ENCODE measurements at places on chromosomes 2 and 18.

- DNase-seq = no peak
Observed at GRCh38 chr2:219122202-219122980, 38.2 kb downstream of the NHEJ1 start.

DNA sequence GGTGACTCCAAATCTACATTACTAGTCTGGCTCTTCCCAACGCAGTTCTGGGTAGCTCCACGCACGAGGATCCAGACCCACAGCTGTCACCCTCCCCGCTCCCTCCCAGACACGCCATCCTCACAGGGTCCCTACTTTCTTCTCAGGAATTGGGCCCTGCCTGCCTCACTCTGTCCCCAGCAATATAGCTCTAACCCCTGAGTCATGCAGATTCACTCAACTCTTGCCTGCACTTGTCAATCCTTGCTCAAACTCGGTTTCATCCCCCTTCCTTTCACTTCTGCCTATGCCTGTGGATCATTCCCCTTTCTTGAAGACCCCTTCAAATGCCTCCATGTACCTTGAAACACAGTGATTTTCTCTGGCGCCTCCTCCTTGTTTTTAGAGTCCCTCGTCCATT is 5.0 kb downstream of the ST8SIA5 start:
- no peak for DNase-seq

- DNase-seq = peak; percentile 62
Observed at GRCh38 chr2:70984576-70985282, 6.3 kb downstream of the ANKRD53 start.

- DNase-seq = no peak
Observed at GRCh38 chr2:216298719-216299495, 73.4 kb downstream of the MARCHF4 start.

- DNase-seq = peak; percentile 6
Observed at GRCh38 chr2:203811491-203812221, 55.9 kb upstream of the CTLA4 start.

- DNase-seq = no peak
Observed at GRCh38 chr2:191345788-191346187, 100.6 kb downstream of the MYO1B start.

DNA sequence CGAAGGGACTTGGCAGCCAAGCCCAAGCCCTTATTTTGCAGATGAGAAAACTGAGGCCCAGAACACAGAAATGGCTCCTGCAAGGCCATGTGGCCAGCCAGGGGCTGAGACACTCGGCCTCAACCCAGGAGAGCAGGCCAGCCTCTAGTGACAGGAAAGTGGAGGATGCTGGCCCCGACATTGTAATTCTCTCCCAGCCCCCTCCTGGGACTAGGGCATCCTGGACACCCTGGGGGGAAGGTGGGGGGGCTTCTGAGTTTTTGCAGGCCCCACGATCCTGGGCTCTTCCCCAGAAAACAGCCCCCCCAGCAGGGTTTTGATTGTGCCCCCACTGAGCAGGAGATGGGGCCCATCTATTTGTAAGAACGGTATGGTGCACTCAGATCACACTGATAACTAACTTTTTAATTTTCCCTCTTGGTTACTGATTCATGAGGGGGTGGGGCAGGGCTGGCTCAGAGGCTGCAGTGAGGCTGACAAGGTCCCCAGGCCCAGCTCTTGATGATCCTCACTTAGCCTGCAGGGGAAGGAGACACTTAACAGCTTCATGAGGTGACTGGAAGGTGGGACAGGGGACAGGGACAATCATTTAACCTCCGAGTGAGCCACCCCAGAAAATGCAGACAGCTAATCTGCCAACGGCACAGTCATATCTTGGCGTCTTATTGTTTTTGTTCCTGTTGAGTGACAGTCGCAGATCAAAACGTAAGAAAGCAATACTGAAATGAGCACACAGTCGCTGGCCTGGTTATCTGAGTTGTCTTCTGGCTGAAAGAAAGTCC is 18.9 kb downstream of the SMAD7 start:
- no peak for DNase-seq

GRCh38 chr2:132366421-132367180 is 50.0 kb upstream of the GPR39 start:
- DNase-seq = no peak

DNA sequence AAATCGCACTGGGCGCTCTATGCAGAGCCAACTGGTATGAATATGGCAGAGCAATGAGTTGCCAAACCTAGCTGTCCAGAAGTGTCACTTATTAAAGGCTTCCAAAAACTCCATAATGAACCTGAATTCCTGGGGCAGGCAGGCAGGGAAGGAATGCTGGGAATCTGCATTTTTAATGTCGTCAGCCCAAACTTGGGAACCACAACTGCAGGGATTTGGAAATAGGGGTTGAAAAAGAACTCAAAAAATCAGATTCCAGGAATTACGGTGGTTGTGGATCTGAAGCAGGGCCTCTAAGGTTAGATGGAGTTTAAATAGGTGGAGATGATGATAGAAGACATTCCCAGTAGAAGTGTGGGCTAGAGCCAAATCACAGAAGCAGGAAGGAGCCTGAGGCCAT is 15.0 kb downstream of the NCKAP5 start:
- no peak for DNase-seq

- DNase-seq = no peak
Observed at GRCh38 chr18:79379251-79379905, 16.4 kb upstream of the NFATC1 start.

- DNase-seq = no peak
Observed at GRCh38 chr2:231353469-231353868, 42.0 kb upstream of the B3GNT7 start.

- DNase-seq = no peak
Observed at GRCh38 chr2:151237422-151238025, 24.1 kb downstream of the RBM43 start.

- DNase-seq = no peak
Observed at GRCh38 chr2:1600191-1601066, 143.9 kb downstream of the PXDN start.

GRCh38 chr2:61978522-61978921 is 73.0 kb downstream of the COMMD1 start:
- peak; percentile 88 for DNase-seq

- peak; percentile 40 for DNase-seq
Observed at GRCh38 chr18:59631583-59632181, 65.5 kb downstream of the CCBE1 start.

DNA sequence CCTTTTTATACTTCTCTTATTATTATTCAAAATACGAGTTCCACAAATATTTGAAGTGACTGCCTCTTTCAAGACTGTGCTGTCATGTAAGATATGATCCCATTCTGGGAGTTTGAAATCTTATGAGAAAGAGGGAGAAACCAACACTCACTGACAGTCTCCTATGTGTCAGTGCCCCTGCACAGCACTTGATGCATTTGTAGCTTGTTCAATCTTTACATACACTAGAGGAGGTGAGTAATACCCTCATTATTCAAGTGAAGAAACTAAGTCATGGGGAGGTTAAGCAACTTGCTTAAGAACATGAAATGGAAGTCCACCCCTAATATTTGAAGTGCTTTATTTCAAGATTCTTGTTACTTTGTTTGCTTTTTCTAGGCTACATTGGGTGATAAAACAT is 459.5 kb upstream of the FANCL start:
- DNase-seq = no peak

- DNase-seq = no peak
Observed at GRCh38 chr2:1971124-1971523, 226.8 kb upstream of the PXDN start.

GRCh38 chr2:100246163-100247145 is 75.8 kb downstream of the LONRF2 start:
- peak; percentile 32 for DNase-seq

GRCh38 chr2:222613715-222614331 is 42.1 kb downstream of the FARSB start:
- peak; percentile 57 for DNase-seq

DNA sequence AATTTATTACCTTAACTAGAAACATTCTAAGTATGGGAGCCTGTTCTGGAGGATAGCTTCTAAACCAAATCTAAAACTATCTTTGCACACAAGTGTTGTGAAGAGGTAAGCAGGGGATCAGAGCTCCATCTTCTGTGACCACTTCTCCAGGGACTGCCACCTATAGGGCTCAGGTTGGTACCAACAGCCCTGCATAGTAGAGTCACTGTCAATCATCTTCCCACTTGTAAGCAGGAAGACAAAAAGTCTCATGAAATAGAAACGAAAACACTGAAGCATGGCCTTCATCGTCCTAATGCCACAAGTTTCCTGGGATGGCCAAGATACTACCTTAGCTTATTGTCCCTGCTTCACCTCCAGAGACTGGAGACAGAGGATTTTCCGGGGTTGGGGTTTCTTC is 43.8 kb downstream of the KANSL3 start:
- DNase-seq = no peak

GRCh38 chr2:238146884-238147544 is 8.5 kb downstream of the KLHL30 start:
- no peak for DNase-seq

GRCh38 chr2:161063157-161063945 is 96.9 kb upstream of the TANK start:
- peak; percentile 76 for DNase-seq

DNA sequence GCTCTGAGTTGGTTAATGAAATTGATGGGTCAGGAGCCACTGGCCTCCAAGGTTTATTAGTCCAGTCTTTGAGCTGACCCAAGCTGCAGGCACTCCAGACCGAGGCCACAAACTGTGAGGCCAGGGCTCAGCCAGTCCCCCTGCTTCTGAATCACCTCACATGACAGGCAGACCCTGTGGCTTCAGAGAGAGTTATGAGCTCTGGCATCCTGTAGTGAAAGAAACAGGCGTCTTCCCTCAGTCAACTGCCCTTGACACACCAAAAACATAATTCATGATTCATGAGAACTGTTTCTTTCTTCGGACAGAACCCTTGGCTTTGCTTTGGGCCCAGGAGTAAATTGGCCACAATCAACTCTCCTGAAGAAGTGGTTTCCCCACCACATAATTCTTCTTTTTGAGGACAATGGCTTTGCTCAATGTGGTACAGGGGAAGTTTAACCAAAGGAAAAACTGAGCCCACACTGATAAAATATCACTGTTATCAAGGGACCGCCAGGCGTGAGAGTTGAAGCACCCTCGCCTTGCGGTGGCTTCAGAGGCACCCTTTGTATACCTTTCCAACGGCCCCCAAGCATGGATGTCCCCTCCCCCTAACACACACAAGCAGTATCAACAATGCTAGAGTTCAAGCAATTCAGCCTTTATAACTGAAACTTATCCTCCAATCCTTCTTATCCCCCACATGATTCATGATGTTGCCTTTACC is 226.9 kb downstream of the CYRIA start:
- peak; percentile 6 for DNase-seq

- DNase-seq = peak; percentile 37
Observed at GRCh38 chr2:156405586-156405985, 30.6 kb upstream of the GPD2 start.

DNA sequence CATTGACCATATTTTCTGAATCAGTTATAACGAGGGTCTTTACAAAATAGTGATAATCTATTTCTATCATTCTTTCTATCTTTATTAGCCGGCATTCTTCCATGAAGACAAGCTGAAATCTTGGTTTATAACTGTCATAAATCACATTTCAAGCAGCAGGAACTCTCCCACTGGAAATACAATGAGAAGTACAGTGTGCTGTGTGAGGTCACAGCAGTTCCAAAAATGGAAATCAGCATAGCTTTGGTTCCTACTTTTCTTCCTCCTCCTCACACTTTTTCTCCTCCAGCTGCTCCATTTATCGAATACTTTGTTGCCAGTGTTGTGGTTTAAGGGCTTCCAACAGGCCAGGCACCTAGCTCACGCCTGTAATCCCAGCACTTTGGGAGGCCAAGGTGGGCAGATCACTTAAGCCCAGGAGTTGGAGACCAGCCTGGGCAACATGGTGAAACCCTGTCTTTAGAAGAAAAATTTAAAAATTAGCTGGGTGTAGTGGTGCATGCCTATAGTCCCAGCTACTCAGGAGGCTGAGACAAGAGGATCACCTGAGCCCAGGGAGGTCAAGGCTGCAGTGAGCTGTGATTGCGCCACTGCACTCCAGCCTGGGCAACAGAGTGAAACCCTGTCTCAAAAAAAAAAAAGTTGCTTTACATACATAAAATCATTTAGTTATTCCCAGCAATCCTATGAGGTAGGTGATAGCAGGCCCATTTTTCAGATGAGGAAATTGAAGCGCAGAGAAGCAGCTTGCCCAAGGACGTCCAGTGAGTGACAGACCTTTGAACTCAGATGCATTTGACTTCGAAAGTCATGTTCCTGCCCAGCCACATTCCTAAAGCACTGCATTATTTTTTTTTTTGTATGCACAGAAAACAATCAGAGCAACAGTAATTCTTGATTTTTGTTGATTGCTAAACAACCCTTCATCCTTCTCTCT is 34.0 kb upstream of the GPR55 start:
- no peak for DNase-seq

- DNase-seq = no peak
Observed at GRCh38 chr2:128619471-128620325, 301.0 kb upstream of the HS6ST1 start.

- no peak for DNase-seq
Observed at GRCh38 chr2:126895336-126895735, 3.4 kb upstream of the TEX51 start.

DNA sequence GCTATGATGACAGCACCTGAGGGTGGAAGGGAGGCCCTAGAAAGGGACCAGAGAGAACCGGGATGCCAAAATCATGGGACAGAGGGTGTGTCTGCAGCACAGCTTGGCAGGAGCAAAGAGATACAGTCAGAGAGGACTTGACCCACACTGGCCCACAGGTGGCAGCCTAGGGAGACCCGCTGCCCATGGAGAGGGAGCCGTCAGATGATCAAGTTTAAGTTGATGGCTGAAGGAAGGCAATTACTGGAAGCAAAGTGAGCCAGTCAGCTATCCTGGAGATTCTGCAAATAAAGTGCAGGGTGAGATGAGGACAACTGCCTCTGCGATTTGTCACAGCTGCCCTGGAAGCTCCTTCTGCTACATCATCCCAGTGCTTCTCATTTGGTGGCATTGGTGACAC is 74.0 kb downstream of the CMPK2 start:
- DNase-seq = no peak

DNA sequence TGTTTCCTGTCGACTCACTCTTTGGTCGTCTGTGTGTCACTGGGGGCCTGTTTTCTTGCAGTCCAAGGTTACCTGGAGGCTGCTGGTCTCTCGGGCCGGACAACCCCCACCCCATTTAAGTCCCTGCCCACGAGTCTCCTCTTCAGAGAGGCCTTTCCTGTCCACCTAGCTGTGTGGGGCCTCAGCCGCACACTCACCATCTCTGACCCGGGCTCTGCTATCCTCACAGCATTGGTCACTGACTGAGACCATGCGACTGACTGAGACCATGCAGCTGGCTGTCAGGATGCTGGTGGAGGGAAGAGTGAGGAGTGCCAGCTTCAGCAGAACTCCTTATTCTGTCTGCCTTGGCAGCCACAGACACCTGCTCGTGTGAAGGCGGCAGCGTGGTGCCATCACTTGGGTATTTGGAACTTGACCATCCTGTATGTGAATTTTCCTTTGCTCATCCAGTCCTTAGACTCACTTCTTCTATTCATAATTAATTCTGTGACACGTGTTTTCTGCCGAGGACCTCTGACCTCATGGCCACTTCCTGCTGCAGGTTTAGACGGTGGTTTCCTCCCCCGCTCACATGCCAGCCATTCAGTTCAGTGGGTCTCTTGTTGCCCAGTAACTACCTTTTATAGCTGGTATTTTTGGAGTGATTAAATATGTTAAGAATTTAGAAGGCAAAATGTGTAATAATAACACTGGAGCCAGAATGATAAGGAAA is 47.5 kb upstream of the ASB1 start:
- DNase-seq = peak; percentile 74

GRCh38 chr2:106158871-106159270 is 35.2 kb downstream of the UXS1 start:
- DNase-seq = no peak

GRCh38 chr2:23828986-23829385 is 97.9 kb downstream of the ATAD2B start:
- no peak for DNase-seq

GRCh38 chr2:60466161-60466702 is 87.2 kb downstream of the BCL11A start:
- DNase-seq = no peak

GRCh38 chr2:144659731-144660275 is 139.9 kb upstream of the ZEB2 start:
- DNase-seq = peak; percentile 61

Data from KBM-7 (cell line).